ENCODE measurements at places on chromosomes 5 and 9.

GRCh38 chr5:152804179-152804578 lies 399.1 kb upstream of the NMUR2 start:
- no peak overlapping the region for H3K27ac ChIP-seq
- H3K36me3 ChIP-seq, result no peaks in the 10 kb centered on the region
- H3K4me1 ChIP-seq, result no peaks in the 10 kb centered on the region
- H3K27me3 ChIP-seq, result no peaks in the 10 kb centered on the region
- DNase-seq, result no peak

- H3K4me1 ChIP-seq, result no peaks in the 10 kb centered on the region
- no peak overlapping the region for H3K27ac ChIP-seq
- no peaks in the 10 kb centered on the region for H3K36me3 ChIP-seq
- H3K27me3 ChIP-seq, result no peaks in the 10 kb centered on the region
- no peak overlapping the region for H3K4me3 ChIP-seq
Observed at GRCh38 chr5:167509076-167509475, 782.4 kb upstream of the WWC1 start.

- no peaks in the 10 kb centered on the region for H3K4me1 ChIP-seq
- no peak for DNase-seq
- H3K27me3 ChIP-seq, result peaks cover 8% of the 10 kb centered on the region
- H3K4me3 ChIP-seq, result no peak overlapping the region
Observed at GRCh38 chr5:168810641-168811040, 231.5 kb upstream of the PANK3 start.

GRCh38 chr9:81868145-81868544 lies 60.1 kb upstream of the SPATA31D4 start:
- H3K27ac ChIP-seq, result no peak overlapping the region
- H3K4me1 ChIP-seq, result no peaks in the 10 kb centered on the region

DNA sequence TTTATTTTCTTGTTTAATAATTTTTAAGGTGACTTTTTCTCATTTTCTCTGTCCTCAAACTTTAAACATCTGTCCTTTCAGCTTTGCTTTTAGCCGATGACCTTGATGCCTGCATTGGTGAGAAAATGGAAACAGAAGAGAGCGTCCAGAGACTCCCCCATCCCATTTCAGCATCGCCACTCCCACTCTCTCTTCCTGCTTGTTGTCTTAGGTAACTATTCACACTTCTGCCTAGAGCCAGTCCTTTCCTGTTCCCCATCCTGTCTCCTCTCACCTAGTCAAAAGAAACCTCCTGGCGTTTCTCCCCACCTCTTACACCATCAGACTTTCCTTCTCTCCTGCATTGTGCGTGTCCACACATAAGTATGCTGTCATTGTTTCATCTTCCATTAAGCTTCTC lies 124.6 kb downstream of the MAST4 start:
- H3K4me3 ChIP-seq, result no peak overlapping the region
- no peaks in the 10 kb centered on the region for H3K4me1 ChIP-seq
- no peaks in the 10 kb centered on the region for H3K36me3 ChIP-seq
- H3K27me3 ChIP-seq, result no peaks in the 10 kb centered on the region
- no peak for DNase-seq

GRCh38 chr9:35923927-35924763 lies 14.9 kb downstream of the SPAAR start:
- H3K27me3 ChIP-seq, result no peaks in the 10 kb centered on the region
- peak overlapping the region; percentile 64 for H3K27ac ChIP-seq
- DNase-seq, result no peak
- H3K36me3 ChIP-seq, result no peaks in the 10 kb centered on the region

DNA sequence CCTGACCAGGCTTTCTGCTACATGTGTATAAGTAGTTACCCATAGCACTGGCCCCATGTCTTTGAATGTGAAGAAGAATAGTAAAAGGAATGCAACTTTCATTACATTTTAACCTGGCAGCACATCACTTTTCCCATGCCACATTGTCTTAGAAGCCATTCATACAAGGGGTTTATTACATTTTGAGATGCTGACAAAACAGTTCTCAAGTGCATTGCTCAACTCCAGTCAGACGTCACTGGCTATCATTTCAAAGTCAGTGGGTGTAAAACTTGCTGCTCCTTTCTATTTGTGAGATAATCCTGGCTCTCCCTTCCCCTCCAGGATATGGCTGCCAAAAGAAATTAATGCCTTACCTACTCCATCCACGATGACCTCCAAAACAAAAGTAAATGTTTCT lies 97.0 kb upstream of the VCAN start:
- H3K4me1 ChIP-seq, result no peaks in the 10 kb centered on the region
- H3K27ac ChIP-seq, result peak overlapping the region; percentile 22

GRCh38 chr9:94065535-94065961 lies 18.7 kb upstream of the PTPDC1 start:
- no peaks in the 10 kb centered on the region for H3K4me1 ChIP-seq
- H3K27me3 ChIP-seq, result no peaks in the 10 kb centered on the region
- peak; percentile 5 for DNase-seq
- no peak overlapping the region for H3K27ac ChIP-seq
- H3K4me3 ChIP-seq, result no peak overlapping the region
- no peaks in the 10 kb centered on the region for H3K36me3 ChIP-seq

DNA sequence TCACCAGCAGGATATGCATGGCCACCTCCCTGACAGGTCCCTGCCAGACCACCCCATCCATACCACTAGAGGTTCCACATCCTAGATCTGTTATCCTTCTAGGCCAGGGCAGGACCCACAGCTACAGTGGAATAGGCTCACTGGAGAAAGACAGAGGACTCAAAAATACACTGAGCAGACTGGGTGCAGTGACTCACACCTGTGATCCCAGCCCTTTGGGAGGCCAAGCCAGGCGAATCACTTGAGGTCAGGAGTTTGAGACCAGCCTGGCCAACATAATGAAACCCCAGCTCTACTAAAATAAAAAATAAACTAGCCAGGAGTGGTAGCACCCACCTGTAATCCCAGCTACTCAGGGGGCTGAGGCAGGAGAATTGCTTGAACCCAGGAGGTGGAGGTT lies 56.5 kb upstream of the TESK1 start:
- H3K4me3 ChIP-seq, result no peak overlapping the region
- no peak for DNase-seq
- no peak overlapping the region for H3K27ac ChIP-seq
- no peaks in the 10 kb centered on the region for H3K27me3 ChIP-seq

GRCh38 chr5:78787783-78788182 lies 139.2 kb upstream of the LHFPL2 start:
- no peak overlapping the region for H3K4me3 ChIP-seq
- DNase-seq, result no peak
- H3K36me3 ChIP-seq, result no peaks in the 10 kb centered on the region
- peaks cover 5% of the 10 kb centered on the region for H3K4me1 ChIP-seq

DNA sequence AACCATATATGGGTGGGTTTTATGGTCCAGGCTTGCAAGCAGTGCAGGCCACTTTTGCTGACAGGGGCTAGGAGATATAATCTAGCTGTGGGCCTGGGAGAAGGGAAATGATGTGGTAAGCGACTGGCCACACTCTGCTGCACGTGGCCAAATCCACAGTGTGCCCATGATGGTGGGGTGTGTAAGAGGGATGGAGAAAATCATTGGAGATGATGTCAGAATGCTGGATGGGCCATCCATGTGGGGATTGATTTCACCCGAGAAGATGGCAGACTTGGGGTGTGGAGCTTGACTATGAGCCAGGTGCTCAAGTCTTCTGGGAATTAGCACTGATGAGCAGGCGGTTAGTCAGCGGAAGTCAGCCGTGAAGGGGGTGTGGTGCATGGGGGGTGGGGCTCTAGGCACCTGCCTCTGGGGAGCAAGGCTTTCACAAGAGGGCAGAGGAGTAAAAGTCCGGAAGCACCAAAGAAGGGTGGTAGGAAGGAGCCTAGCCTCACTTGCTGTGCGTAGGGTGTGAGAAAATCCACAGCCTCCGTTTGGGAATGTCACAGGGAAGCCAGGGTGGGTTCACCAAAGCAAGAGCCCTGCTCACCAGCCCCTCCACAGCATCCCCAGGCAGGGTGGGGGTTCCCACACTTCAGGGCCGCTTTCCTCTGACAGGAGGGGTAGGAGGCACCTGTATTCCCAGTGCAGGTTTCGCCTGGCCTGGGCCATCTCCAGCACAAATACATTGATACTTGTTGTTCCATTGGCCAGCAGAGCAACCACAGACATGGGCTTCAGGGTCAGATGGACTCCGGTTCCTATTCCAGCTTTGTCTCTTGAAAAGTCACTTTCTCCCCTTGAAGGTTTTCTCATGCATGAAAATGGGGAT lies 44.5 kb upstream of the ANGPTL2 start:
- DNase-seq, result no peak
- H3K4me1 ChIP-seq, result no peaks in the 10 kb centered on the region
- no peak overlapping the region for H3K27ac ChIP-seq
- H3K27me3 ChIP-seq, result no peaks in the 10 kb centered on the region
- H3K4me3 ChIP-seq, result no peak overlapping the region
- no peaks in the 10 kb centered on the region for H3K36me3 ChIP-seq

- no peaks in the 10 kb centered on the region for H3K27me3 ChIP-seq
- no peaks in the 10 kb centered on the region for H3K4me1 ChIP-seq
- no peak for DNase-seq
- H3K27ac ChIP-seq, result no peak overlapping the region
Observed at GRCh38 chr5:58640011-58640410, 57.1 kb downstream of the RAB3C start.

DNA sequence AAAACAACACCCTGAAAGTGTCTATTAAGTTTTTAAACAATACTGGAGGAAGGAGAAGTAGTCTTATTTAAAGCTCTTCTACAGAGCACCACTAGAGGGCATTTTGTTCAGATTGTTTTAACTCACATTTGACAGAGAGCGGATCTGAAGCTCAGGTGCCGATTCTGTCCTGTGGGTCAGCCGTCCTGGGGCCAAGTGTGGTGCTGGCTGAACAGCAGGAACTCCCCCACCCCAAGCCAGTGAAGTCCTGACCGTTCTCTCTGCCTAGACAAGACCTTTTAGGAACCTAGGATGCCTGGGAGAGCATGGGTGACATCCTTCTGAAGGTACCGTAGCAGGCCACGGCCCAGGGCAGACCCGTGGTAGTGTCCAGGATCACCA lies 3.9 kb downstream of the EXOC3 start:
- DNase-seq, result no peak
- peaks cover 66% of the 10 kb centered on the region for H3K36me3 ChIP-seq

DNA sequence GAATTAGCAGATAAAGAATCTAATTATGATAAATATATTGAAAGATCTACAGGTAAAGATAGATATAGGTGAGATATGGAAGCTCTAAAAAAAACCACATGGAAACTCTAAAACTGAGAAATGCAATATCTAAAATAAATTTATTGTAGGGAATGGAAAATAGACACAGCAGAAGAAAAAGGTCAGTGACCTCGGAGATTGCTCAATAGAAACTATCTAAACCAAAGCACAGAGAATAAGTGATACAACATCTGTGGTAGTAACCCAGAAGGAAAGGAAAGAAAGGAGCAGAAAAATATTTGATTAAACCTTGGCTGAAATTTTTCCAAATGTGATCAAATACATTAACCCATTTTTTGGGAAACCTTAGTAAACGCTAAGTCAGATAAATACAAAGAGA lies 43.1 kb upstream of the GLIPR2 start:
- peaks cover 4% of the 10 kb centered on the region for H3K4me1 ChIP-seq
- DNase-seq, result no peak
- H3K27me3 ChIP-seq, result no peaks in the 10 kb centered on the region
- H3K27ac ChIP-seq, result no peak overlapping the region
- H3K4me3 ChIP-seq, result no peak overlapping the region

DNA sequence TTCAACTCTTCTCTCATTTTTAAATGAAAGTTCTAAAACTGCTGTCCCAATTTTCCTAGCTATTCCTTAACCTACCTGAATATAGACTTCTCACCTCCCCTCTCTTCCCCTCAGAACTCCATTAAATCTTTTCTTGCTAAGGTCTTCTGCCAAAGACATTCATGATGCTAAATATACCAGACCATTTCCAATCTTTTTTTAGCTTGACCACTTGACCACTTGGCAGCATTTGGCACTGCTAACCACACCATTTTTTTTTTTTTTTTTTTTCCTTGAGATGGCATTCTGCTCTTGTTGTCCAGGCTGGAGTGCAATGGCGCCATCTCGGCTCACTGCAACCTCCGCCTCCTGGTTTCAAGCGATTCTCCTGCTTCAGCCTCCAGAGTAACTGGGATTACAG lies 3.6 kb upstream of the ZNF131 start:
- no peaks in the 10 kb centered on the region for H3K36me3 ChIP-seq
- no peak overlapping the region for H3K27ac ChIP-seq
- no peak for DNase-seq
- H3K4me1 ChIP-seq, result peaks cover 8% of the 10 kb centered on the region
- H3K4me3 ChIP-seq, result no peak overlapping the region
- H3K27me3 ChIP-seq, result no peaks in the 10 kb centered on the region

GRCh38 chr5:59873113-59873512 lies 20.4 kb downstream of the PDE4D start:
- no peaks in the 10 kb centered on the region for H3K27me3 ChIP-seq
- no peaks in the 10 kb centered on the region for H3K4me1 ChIP-seq

- H3K27me3 ChIP-seq, result no peaks in the 10 kb centered on the region
- H3K4me1 ChIP-seq, result peaks cover 25% of the 10 kb centered on the region
Observed at GRCh38 chr5:149288436-149288835, 16.8 kb downstream of the AFAP1L1 start.

GRCh38 chr5:170773024-170773985 lies 10.2 kb upstream of the GABRP start:
- H3K4me1 ChIP-seq, result peaks cover 41% of the 10 kb centered on the region
- peak overlapping the region; percentile 34 for H3K27ac ChIP-seq
- DNase-seq, result no peak
- H3K4me3 ChIP-seq, result no peak overlapping the region
- no peaks in the 10 kb centered on the region for H3K36me3 ChIP-seq

DNA sequence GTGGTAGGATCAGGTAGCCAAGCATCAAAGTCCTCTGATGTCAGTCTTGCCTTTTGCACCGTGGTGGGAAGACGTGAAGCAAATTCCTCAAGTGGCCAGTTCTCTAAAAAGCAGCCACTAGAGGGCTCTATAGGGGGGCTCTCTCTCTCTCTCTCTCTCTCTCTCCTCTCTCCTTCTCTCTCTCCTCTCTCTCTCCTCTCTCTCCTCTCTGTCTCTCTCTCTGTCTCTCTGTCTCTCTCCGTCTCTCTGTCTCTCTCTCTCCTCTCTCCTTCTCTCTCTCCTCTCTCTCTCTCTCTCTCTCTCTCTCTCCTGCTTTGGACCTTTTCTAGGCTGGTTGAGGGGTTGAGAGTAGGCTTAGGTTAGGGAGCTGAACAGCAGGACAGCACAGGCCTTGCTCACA lies 13.9 kb upstream of the OSMR start:
- no peaks in the 10 kb centered on the region for H3K36me3 ChIP-seq
- H3K4me1 ChIP-seq, result peaks cover 6% of the 10 kb centered on the region
- no peak overlapping the region for H3K27ac ChIP-seq
- no peak overlapping the region for H3K4me3 ChIP-seq
- DNase-seq, result no peak
- H3K27me3 ChIP-seq, result no peaks in the 10 kb centered on the region

DNA sequence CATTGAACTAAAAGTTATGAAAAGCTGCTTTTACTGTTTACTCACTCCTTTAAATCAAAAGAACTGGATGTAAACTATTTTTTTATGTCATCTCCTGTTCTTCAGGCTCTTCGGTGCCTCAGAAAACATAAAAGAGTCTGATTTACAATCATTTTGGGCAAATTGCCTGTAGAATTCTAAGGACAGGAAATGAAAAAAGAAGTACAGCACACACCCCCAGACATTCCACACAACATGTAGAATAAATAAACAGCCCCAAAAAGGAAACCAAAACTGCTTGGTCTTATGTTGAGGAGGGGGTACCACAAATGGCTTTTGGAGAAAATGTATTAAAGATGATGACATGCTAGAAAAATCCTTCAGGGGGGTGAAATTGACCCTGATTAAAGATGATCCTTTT lies 57.2 kb downstream of the ITGA1 start:
- DNase-seq, result no peak
- no peak overlapping the region for H3K4me3 ChIP-seq
- H3K4me1 ChIP-seq, result peaks cover 4% of the 10 kb centered on the region
- peak overlapping the region; percentile 37 for H3K27ac ChIP-seq

GRCh38 chr9:127557466-127557869 lies 54.6 kb upstream of the STXBP1 start:
- H3K36me3 ChIP-seq, result peaks cover 66% of the 10 kb centered on the region
- peaks cover 98% of the 10 kb centered on the region for H3K4me1 ChIP-seq
- H3K4me3 ChIP-seq, result peak overlapping the region; percentile 15
- peak overlapping the region; percentile 99 for H3K27ac ChIP-seq
- no peaks in the 10 kb centered on the region for H3K27me3 ChIP-seq

Data from esophagus squamous epithelium (tissue), 5 donors.